ENCODE measurements at places on chromosomes 3 and 15.

DNA sequence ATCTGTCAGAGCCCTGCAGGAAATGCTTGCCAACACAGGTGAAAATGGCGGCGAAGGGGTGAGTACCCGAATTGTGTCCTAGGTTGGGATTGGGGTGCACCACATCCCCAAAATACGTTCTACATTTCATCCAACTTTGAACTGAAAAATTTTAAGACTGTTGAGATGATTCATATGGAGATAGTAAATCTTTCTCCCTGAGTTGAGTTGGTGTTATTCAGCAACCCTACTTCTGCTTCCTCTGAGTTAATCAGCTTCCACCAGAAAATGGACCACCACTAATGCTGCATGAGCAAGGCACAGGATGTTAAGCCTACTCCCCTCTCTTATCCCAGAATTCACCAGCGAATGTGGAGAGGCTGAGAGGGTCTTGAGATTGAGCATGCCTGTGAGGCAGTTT lies 192.9 kb downstream of the RYR3 start:
- DNase-seq = no peak

DNA sequence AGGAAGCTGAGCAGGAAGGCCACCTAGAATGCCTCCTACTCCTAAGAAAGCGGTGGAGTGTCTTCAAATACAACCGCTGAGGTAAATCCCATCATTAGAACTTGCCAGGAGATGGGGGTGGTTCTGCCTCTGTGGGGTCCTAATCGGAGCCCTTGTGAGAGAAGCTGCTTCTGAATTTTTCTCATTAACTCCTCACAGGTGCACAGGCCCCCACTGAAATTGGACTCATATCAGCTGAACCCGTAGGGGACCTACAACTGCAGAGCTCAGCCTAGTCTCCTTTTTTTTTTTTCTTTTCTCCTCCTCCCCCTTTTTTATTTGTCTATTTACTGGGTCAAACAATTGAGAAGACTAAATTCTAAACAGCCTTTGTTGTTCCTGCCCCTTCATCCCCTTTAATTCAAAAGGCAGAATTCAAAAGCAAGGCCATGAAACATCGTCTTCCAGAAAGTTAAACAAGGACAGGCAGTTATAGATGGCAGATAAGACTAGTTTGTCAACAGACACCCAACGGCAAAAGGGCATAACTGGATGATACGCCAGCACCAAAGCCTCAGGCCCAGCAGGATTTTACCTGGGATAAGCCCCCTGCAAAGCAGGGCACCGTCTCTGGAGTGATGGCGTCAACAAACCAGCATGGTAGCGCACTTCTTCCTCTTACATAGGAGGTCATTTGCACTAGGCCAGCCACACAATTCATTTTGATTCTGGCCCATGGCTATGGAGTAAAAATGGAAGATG lies 213.7 kb upstream of the HES1 start:
- no peak for DNase-seq

DNA sequence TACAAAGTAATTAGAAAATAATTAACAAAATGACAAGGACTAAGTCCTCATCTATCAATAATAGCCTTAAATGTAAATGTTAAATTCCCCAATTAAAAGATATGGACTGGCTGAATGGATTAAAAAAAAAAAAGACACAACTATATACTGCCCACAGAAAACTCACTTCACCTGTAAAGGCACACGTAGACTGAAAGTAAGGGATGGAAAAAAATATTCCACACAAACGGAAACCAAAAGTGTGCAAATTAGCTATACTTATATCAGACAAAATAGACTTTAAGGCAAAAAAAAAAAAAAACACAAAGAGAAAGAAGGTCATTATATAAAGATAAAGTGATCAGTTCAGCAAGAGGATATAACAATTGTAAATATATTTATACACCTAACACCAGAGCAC lies 111.4 kb upstream of the ZBED2 start:
- DNase-seq = no peak

- DNase-seq = no peak
Measured at GRCh38 chr3:196555295-196555694, 13.1 kb downstream of the WDR53 start.

GRCh38 chr3:158127250-158128219 lies 17.6 kb downstream of the RSRC1 start:
- DNase-seq = no peak

DNA sequence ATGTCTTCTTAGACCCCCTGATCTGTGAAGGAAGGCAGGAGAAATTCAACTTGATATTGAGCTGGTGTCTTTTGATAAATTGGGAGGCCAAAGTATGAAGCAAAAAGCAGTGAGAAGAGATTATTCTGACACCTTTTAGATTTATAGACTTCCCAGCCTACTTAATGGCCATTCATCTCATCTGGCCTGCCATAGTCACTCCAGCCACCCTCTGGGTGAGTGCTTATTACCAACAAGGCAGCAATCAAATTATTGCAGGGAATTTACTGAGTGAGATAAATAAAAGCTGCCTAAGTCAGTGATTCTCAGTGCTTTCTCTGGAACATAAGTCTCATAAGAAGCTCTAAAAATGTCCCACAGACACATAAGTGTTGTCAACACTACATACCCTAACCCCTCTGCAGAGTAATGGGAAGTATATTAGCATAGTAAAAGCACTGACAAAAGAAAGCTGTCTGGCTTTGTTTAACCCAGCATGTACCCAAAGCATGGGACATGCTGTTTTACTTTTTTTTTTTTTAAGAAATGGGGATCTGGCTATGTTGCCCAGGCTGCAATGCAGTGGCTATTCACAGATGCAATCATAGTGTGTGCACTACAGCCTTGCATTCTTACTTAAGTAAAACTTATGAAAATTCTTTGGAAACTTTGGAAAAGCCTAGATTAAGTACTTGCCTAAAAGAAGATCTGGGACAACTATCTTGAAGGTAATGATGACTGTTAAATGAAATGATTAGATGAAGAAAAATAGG lies 725.3 kb downstream of the TUSC7 start:
- DNase-seq = no peak

DNA sequence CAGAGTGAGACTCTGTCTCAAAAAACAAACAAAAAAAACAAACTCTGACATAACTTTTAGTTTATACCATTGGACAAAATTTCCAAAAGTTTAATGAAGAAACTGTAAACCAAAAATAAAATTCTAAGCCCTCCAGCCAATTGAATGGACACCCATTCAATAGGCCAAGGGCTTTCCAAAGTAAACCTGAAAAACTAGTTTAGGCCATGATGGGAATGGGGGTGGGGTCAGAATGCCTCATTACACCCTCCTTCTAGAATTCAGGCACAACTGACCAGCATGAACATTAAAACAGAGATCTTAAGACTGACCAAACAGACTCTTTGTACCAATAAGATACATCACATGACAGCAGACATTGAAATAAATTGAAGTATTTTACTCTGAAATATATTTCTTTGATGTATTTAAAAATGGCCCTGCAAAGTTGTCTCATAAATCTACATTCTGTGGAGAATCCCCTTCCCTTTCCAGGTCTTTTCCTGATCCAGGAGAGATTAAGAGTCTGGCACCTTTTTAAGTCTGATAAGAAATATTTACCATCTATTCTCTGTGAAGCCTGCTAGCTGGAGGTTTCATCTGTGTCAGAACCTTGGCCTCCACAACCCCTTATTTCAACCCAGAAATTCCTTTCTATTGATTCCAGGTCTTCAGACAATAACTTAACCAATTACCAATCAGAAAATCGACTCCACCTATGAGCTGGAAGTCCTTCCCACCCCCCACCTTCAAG lies 15.7 kb downstream of the THOC7 start:
- DNase-seq = no peak

DNA sequence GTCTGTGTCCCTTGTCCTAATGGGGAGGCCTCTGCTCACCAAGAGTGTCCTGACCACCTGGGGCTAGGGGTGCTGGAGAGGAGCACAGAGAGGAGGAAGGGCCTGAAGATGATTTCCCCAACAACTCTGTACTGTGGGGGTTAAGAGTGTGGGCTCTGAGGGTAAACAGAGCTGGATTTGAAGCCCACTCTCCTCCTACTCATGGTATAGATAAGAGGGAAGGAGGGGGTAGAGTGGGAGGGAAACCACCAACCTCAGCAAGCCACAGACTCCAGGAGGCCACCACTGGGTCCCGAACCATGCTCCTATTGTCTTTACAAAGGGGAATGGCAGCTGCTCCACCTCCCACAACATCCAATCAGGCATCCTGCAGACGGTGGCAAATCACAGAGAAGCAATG lies 103.6 kb upstream of the RNU6-1 start:
- DNase-seq = no peak

GRCh38 chr3:55633333-55633732 lies 146.2 kb upstream of the WNT5A start:
- no peak for DNase-seq

- DNase-seq = no peak
Measured at GRCh38 chr3:197734667-197735318, 1.9 kb downstream of the RUBCN start.

DNA sequence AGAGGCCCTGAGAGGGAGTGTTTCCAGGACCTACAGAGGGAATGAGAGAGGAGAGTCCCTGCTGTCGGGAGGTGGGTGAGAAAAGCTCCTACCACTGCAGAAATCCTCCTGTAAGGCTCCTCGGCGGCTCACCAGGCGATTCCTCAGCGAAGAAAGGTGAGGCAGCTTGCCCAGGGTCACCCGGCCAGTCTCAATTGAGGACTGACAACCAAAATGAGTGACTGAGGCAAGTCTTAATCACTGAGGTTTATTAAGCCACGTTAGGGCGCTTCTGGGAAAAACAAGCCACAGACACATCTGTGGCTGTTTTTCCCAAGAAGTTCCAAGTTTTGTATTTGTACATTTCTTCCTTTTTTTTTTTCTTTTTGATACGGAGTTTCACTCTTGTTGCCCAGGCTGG lies 48.5 kb downstream of the ZDHHC19 start:
- no peak for DNase-seq

- no peak for DNase-seq
Measured at GRCh38 chr3:144107923-144108322, 136.3 kb downstream of the DIPK2A start.

GRCh38 chr3:69379661-69380060 lies 6.2 kb downstream of the FRMD4B start:
- no peak for DNase-seq

DNA sequence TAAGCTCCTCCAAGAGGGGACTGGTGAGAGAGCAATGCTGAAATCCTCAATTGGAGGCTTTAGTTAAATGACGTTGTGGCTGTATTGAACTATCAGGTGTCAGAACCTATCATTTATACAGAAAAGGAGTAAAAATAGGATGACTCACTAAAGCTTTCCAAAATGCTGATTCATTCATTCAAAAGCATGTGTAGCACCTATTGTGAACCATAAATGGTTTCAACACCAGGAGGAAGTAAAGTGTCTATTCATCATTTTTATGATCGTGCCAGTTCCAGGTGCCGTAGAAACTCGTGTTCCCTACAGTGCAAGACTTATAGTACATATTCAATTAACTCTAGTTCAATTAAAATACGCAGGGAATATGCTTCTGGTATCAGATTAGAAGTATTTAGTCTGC lies 66.5 kb upstream of the ARRDC4 start:
- no peak for DNase-seq

DNA sequence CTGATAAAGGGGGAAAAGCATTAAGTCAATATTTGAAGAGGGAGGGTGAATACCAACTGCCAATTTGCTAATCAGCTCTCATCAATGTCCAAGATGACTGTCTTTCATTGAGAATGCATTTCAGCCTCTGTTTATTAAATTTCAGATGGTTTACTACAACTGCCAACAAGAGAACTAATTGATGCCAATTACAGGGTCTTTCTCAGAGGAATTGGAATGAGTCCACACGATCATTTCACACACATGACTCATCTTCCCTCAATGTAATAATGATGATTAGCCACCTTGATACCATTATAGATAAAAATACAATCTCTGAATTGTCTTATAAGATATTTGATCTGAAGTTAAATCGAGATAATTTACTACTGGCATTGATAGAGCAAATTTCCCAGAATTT lies 1274.4 kb downstream of the ROBO2 start:
- no peak for DNase-seq

GRCh38 chr3:44561076-44561475 lies 6.1 kb downstream of the ZKSCAN7 start:
- DNase-seq = no peak

All from activated T-cell treated with anti-CD3 and anti-CD28 coated beads, Interleukin-2, amount 50 U/mL, for 72 hours (primary cell).